ENCODE measurements at places on chromosomes 3 and 15. TPM values are rescaled to one million over a fixed set of nuclear protein-coding genes. Genes with fewer than 3 reads are reported as not detected.

Gene LRRN1
- total RNA-seq = 0.38 TPM

Gene TRH
- total RNA-seq = not detected

Gene MST1R
- 0.50 TPM for total RNA-seq

DNA sequence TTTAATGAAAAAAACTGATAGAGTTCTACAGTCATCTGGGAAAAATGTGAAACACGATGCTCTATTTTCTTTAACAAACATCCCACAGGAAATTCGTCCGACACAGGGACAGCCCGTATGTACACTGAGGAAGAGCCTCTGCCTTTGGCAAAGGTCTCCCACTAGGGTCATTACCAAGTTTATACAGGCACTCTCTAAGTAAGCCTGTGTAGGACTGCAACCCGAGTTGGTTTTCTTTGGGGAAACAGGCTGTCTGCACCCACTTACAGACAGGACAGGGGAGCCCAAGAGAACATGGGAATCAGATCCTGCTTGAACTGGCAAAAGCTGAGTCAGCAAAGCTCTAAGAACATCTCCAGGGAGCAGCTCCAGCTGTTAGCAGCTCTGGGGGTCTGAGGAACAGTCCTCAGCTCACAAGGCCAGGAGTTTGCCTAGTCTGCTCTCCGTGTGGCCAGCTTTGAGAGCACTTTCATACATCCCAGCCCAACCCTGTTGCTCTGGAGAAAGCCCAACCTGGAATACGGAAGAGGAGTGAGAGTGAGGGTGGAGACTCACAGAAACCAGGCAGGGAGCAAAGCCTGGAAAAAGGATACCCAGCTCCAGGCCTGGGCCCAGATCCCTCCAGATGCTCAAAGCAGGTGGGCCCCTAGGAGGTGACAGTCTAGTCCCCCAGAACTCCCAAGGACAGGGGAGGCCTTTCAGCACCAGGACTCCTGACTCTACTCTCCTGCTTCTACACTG, 1.9 kb downstream of the TBC1D2B start:
- H3K27me3 ChIP-seq = no peaks in the 10 kb centered on the region
- no peak for DNase-seq
- peaks cover 51% of the 10 kb centered on the region for H3K4me1 ChIP-seq
- peaks cover 12% of the 10 kb centered on the region for H3K36me3 ChIP-seq

- no peaks in the 10 kb centered on the region for H3K36me3 ChIP-seq
- no peak overlapping the region for H3K27ac ChIP-seq
- no peaks in the 10 kb centered on the region for H3K27me3 ChIP-seq
- H3K4me1 ChIP-seq = no peaks in the 10 kb centered on the region
- H3K4me3 ChIP-seq = no peak overlapping the region
- no peak for DNase-seq
Observed at GRCh38 chr3:157388976-157389375, 47.7 kb upstream of the PTX3 start.
